ENCODE measurements at places on chromosomes 13 and 19.

- no peak for DNase-seq
Measured at GRCh38 chr19:7831452-7831851, 1.4 kb downstream of the EVI5L start.

GRCh38 chr19:29914933-29915332, 27.1 kb upstream of the URI1 start:
- no peak for DNase-seq

DNA sequence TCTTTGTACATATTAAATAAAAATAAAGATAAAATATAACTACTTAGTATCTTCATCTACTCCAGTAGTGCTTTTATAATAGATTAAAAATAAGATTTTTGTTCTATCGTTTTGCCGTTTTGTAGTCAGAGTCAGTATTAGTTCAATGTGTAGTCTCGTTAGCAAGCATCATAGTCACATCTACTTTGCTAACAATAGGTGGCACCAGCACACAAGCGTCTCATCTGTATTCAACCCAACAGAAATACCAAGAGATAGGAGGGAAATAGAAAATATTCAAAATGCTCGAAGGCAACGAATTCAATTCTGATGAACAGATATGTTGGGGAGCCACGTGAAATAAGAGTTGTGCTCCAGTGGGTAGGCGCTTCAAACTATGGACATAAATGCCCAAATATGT, 21.4 kb upstream of the MICU2 start:
- no peak for DNase-seq

GRCh38 chr13:92530364-92530763, 696.2 kb upstream of the GPC6 start:
- no peak for DNase-seq

GRCh38 chr13:35347679-35348205, 128.7 kb downstream of the MAB21L1 start:
- no peak for DNase-seq

GRCh38 chr19:34432797-34433196, 4.6 kb downstream of the UBA2 start:
- no peak for DNase-seq

GRCh38 chr19:21463449-21464105, 41.8 kb upstream of the ZNF429 start:
- no peak for DNase-seq

DNA sequence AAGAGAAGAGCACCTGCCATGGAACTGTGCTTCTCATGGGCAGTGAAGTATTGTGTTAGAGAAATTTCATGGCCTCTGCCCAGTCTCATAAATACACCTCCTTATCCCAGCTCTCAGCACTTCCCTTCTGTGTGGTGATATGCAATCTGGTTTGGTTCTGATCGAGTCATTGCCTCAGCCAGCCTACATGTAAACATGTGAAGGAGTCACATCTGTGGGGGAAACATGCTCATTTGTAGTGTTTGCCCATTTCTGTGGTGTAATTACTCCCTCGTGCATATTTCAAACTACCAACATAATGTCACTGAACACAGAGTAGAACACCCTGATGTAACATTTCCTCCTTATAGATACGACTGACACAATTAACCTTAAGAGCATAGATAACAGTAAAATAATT, 183.0 kb downstream of the DCT start:
- no peak for DNase-seq

- DNase-seq, result no peak
Measured at GRCh38 chr19:54614726-54615125, 15.6 kb upstream of the LILRB1 start.

GRCh38 chr13:20696073-20696472, 7.4 kb upstream of the IL17D start:
- DNase-seq, result no peak

- DNase-seq, result peak; percentile 90
Measured at GRCh38 chr19:55624109-55625003, at the start of gene ZNF784. ZNF784 (minus strand) TSS chr19:55624566; CDS start chr19:55624561, 5 bp downstream.

- DNase-seq, result no peak
Measured at GRCh38 chr13:21608961-21609360, 5.0 kb upstream of the MICU2 start.

GRCh38 chr13:19622193-19622592, 11.3 kb upstream of the MPHOSPH8 start:
- DNase-seq, result no peak

GRCh38 chr13:102470283-102470917, 68.6 kb upstream of the FGF14 start:
- DNase-seq, result no peak

GRCh38 chr19:32576790-32577189, 4.2 kb upstream of the PDCD5 start:
- DNase-seq, result no peak

DNA sequence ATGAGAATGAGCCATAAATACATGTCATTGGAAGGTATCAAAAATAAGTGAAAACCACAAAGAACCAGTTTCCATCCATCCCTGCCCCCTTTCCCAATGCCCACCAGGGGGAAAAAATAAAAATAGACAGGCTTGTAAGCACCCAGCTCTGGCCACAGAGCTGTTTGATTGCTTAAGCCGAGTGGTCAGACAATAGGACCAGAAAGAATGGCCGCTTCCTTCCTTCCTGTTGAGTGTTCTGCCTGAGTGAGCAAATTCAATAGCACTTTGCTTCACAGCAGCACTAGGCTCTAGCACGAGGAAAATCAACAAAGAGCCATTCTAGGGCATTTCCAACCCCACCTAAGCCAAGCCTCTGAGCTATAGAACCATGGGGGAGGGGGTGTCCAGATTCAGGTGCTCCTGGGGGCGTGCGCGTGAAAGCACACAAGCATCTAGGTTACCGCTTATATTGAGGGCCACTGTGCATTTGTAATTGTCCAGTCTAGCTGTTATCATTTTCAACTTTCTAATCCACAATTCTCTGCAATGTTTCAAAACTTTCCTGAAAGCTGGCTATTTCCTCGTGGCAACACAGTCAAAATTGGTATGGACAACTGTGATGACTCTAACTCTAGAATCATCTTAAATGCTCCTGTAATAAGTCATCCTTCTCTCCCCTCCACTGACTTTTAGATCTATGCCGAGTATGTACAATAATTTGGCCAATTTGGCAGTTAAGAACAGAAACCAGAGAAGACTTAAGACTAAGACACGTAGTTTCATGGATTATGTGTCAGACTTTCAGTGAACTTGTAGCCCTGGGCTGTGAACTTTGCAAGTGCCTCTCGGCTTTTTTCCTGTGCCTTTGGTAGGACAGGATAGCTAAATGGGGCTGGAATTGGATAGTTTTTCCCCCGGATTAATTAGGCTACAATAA, 64.3 kb downstream of the SPRY2 start:
- DNase-seq, result no peak

GRCh38 chr19:39507715-39508364, 7.1 kb upstream of the SELENOV start:
- no peak for DNase-seq

- no peak for DNase-seq
Measured at GRCh38 chr19:7863971-7864689, 10.1 kb downstream of the PRR36 start.

DNA sequence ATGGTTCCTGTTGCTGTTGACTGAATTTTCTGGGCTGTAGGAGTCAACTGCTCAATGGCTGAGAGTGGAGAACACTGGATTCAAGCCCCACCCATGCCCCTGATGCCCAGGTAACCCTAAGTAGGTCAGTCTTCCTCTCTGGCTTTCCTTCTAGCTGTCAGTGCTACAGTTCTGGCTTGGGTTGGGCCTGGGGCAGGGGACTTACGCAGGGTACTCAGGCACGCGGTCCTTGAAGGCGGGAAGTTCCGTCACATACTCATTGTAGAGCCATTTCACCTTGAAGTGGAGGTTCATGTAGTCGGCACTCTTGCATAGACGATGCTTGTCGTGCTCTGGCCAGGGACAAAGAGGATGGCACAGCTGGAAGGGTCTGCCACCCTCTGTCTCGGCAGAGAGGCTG, 55.6 kb downstream of the UNC13A start:
- DNase-seq, result no peak

GRCh38 chr19:3175781-3176714, 2.5 kb upstream of the S1PR4 start:
- no peak for DNase-seq

DNA sequence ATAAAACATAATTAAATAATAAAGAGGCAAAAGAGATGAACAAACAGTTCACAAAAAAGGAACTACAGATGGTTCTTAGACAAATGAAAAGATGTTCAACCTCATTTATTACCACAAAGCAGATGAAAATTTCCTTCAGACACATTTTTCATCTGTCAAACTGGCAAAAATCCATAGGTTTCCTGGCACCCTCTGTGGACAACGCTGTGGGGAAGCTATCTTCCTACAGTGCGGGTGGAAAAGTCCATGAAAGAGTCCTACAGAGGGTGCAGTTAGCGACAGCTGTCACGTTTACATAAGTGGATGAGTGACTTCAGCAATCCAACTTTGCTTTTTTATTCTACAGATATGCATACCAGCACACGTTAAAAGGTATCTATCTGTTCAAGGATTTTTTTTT, 30.3 kb upstream of the PDCD5 start:
- no peak for DNase-seq

- no peak for DNase-seq
Measured at GRCh38 chr13:19836472-19836871, 27.0 kb downstream of the ZMYM5 start.

DNA sequence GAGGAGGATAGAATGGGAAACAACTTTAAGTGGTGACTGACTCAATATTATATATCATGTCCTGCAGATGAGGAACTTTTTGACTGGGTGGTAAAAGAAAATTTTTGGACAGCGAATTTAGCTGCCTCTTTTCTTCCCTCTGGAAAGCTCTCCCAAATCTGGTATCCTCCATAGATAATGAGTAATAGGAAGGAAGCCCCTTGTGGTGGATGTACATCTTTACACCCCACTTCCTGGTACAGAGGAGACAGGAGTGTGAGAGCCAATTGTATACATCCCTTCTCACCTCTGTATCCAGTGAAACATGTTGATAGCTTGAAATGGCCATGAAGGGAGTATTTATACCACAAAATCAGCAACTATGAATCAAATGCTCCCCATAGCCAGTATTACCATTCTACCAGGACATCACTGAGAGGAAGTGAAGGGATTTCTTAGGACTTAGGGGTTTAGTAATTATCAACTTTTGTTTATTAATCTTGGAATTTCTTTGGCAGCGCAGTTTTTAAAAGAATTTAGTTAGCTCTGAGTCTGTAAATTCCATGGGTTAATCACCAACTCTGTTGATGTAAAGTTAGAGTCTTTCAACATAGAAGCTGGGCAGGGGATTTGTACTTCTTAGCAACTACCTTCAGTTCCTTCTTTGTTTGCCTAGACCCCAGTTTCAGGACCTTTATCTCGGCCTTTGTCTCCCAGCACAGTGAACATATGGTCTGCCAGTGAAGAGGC, 17.0 kb upstream of the TDRD3 start:
- no peak for DNase-seq

DNA sequence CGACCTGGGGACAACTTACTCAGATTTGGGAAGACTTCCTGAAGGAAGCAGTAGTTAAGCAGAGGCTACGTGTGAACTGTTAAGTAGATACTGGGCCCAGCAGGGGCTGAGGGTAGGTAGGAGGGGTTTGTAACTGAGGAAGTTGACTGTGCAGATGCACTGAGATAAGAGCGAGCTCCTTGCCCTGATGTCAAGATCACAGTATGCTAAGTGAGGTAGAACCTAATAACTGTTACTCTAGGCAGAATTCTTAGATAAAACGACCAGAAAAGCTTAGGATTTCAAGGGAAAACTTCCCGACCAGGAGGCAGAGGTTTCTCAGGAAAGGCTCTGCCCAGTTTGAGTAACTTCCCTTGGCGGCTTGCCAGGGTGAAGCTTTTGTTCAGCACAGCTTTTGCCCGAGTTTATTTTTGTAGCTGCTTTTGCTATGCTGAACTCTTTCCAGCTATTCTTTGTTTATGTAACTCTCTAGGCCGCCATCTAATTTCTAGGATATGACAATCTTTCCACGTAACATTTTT, 632.1 kb downstream of the DIAPH3 start:
- DNase-seq, result no peak

DNA sequence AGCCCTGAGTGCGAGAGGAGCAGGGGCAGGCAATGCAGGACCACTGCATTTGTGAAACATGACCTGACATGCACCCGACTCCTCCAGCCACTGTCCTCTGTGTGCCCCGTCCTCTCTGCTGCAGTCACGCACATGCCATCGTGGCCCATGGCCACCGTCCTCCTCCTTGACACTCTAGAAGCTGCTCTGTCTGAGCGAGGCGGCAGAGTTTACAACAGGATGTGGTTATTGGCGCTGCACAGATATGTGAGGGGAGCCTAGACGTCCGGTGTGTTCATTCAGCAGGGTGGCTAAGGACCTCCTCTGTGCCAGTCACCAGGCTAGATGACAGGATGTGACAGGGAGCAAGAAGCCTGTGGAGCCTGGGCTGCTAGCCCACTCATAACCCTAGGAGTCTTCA, 277.8 kb downstream of the FOXO1 start:
- peak; percentile 44 for DNase-seq

DNA sequence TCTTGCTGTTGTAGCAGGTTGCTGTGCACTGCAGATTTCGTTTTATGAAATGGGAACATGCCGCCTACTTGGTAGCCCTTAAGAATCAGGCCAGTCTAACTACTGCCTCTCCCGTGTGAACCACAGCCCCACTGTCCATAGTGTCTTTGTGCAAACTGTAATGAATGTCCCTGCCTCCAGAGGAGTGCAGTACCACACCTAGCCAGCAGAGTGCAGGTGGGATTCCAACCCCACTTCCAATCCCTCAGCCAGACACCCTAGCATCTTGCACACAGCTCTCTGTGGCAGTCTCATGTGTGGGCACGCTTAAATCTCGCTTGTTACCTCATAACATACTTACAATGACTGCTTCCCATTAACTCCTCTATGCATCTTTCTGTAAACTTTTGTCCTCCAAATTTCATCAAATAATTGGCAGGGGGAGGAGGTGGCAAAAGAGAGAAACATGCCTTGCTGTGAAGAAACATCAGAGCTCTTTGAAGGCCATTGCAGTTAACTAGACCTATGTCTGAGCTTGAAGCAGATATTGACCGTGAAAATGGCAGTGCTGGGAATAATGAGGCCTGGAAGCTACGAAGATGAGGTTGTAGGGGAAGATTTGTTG, 47.2 kb downstream of the ZAR1L start:
- DNase-seq, result peak; percentile 6

- no peak for DNase-seq
Measured at GRCh38 chr13:32829676-32830335, 186.4 kb upstream of the KL start.

GRCh38 chr13:40200273-40200978, 466.0 kb downstream of the FOXO1 start:
- DNase-seq, result no peak

DNA sequence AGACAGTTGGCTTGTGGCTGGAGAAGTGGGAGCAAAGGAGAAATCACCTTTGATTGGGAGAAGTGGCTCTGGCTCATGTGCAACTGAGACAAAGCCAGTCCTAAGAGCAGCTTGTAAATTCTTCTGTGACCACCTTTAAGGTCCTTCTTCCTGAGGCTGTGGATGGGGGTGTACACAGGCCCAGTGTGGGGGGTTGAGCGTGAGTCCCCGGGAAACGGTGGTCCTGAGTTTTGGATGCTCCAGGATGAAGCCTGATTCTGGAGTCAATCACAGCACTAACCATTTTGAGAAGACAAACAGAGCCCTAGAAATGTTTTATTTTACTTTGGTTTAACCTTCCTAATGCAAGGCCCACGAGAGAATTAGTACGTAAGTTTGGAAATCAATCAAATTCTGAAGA, 3.9 kb upstream of the CEBPA start:
- no peak for DNase-seq

Data from stimulated activated CD8-positive, alpha-beta memory T cell treated with anti-CD3 and anti-CD28 coated beads, Interleukin-15, amount 100 ng/mL, for 24 hours (primary cell).